ENCODE measurements at places on chromosomes 13 and 19. TPM values are rescaled to one million over a fixed set of nuclear protein-coding genes. Genes with fewer than 3 reads are reported as not detected.
A peak's percentile ranks its signal among the peaks of the same experiment; 100 is the strongest.

GRCh38 chr19:51668216-51668615 is 21.6 kb upstream of the SIGLEC14 start:
- no peak for DNase-seq

- DNase-seq, result no peak
Observed at GRCh38 chr13:40217675-40218074, 448.8 kb downstream of the FOXO1 start.

DNA sequence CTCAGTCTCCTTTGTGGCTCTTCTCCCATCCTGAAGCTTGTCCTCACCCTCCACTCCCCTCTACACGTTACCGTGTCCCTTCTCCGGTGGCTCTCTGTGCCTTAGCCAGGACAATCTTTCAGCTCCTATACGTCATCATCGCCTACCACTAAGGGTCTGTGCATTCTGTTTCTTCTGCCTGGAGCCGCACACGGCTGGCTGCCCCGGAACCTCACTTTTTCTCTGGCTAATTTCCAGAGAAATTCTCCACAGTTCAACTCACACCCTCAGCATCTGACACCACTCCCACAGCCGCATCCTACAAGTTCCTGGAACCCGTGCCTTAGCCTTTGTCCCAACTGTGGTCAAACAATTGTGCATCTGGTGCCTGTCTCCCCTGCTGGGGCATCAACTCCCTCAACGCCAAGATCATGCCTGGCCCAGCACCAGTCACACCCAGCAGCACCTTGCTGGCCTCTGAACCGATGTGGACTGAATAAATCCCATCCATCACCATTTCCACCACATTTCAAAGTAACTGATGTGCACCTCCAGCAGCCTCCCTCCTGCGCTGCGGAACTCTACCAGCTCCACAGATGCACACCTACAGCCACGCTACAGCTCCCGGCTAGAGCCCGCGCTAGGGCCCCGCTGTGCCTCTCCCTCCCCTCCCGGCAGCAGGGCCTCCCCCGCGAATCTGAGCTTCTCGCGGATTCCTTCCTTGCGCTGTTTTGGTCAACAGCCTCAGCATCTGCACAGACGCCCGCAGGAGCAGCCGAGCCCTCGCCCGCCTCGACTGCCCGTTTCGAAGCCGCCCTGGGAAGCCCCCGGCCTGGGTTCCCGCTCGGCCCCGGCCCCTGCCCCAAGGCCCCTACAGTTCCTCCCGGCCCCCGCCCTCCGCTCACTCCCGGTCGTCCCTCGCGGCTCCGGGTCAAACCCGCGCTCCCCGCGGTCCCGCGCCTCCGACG is 689 bp downstream of the DCUN1D2 start:
- DNase-seq, result peak; percentile 76

VAV1 gene
- total RNA-seq, result 12.7 TPM

NTF4 gene
- not detected for total RNA-seq

SPACA6 gene
- 47.7 TPM for total RNA-seq

UPK1A gene
- not detected for total RNA-seq

SIGLEC8 gene
- 0.49 TPM for total RNA-seq

GRCh38 chr13:45674908-45675307 is 27.2 kb upstream of the CBY2 start:
- DNase-seq, result no peak

DNA sequence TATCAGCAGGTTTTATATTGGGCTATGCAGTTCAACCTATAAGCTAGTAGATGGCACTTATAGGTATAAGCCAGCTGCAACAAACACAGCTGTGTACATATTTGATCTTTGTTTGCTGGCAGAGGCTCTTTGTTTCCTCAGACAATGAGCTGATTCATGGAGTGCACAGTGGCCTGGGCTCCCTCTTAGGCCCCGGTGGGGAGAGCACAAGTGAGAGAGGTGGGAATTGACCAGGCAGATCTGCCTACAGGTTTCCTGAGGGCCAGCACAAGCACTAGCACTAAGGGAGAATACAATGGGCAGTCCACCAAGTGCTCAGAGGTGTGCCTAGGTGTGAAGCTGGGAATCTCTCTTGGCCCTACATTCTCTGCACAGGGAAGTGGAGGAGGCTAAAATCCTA is 1390.7 kb downstream of the SLITRK5 start:
- no peak for DNase-seq

DNA sequence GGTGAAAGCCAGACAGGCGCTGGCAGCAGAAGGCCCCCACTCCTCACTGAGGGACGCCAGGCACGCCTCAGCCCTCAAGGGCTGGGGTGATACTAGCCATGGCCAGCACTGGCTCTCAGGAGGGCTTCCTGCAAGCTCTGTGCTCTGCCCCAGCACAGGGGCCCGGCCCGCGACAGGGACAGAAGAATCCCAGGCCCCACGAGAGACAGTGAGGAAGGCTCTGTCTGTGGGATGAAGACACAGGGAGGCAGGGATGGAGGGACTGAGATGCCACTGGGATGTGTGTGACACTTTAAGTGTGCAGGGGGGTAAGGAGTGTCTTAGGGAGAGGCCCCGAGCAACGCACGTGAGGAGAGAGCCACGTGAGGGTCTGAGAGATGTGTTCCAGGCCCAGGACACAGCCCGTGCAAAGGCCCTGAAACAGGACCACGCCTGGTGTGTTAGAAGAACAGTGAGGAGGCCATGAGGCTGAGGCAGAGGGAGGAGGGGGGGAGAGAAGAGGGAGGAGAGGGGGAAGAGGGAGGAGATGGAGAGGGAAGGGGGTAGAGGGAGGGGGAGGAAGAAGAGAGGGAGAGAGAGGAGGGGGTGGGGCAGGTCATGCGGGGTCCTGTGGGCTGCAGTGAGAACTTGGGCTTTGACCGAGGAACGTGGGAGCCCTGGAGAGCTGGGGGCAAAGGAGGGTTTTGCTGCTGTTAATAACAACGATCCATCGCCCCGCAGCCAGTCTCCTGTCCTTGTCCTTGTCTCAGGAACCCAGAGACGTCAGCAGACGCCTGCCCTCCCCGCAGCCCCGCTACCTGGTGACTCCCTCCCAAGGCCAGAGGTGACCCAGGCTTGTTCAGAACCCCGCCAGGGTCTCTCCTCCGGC is 7.2 kb downstream of the RPL36 start:
- no peak for DNase-seq

BRME1 gene
- total RNA-seq, result 3.4 TPM

ZNF547 gene
- total RNA-seq, result 4.0 TPM

DNA sequence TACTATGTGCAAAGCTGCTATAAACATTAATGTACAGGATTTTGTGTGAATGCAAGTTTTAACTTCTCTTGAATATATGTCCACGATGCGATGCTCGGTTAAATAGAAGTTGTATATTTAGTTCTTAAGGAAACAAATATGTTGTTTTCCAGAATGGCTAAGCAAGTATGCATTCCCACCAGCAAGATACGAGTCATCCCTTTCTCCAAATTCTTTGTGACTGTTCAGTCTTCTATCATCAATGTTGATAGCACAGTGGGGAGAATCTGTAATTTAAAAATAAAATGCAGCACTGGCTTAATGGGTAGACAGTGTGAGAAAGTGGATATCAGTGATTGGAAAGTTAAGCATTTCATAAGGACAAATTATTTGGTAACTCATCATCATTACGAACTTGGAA is 1340.8 kb downstream of the PCDH9 start:
- DNase-seq, result no peak

- no peak for DNase-seq
Observed at GRCh38 chr19:18789883-18790565, 1.1 kb downstream of the COMP start.

- DNase-seq, result no peak
Observed at GRCh38 chr13:112532837-112533745, 54.9 kb downstream of the TUBGCP3 start.

ANGPTL8 gene
- 15.5 TPM for total RNA-seq

- DNase-seq, result no peak
Observed at GRCh38 chr19:45050036-45050435, 11.2 kb downstream of the CLASRP start.

DNA sequence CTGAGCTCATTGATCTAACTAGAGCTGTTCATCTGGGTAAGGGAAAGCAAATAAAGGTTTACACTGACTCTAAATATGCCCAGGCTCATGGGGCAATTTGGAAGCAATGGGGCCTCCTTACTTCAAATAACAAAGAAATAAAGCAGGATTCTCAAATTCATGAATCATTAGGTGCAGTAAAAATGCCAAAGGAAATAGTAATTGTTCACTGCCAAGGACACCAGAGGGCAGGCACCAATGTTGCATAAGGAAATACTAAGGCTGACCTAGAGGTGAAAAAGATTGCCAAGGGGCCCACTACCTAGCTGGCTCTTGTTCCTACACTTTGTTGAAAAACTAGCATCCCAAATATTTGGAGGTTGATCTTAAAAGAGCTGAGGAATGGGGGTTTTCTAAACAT is 1686.7 kb upstream of the MIR17HG start:
- no peak for DNase-seq

- DNase-seq, result no peak
Observed at GRCh38 chr19:45151821-45152503, 8.8 kb downstream of the NKPD1 start.

MEDAG gene
- total RNA-seq, result 73.2 TPM

GRCh38 chr13:26255691-26256277 is 1.9 kb downstream of the CDK8 start:
- DNase-seq, result no peak

GRCh38 chr13:30047154-30047874 is 196.9 kb upstream of the UBL3 start:
- no peak for DNase-seq

SERTM1 gene
- total RNA-seq, result 1.7 TPM

ZNF549 gene
- total RNA-seq, result 9.5 TPM

DNA sequence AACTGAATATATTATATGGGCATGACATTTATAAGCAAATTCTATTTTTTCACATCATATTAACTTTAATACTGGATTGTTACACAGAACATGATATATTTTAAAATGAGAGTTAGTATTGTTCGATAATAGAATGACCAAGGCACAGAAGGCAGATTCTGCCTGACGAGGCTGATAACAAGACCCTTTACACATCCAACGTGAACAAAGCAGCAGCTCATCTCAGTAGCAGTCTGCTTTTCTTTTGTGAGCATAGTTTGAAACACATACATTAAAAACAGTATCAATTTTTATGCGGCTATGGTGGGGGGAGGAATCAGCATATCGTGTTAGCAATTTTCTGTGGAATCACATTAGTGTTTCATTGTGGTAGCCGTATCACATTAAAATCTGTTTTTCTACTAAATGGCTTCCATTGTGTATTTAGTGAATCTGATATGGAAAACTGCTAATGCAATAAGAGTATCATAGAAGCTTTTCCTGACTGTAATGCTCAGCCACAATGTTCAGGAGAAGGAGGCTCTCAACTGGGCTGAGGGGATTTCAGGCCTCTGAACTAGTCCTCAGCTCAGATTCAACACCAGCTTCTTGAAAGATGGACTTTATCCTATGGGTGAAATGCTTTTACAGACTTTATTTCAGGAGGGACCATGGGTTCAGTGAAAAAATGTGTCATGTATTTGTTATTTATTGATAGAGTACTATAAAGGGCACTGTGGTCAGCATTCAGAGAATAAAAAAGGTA is 4.0 kb downstream of the SMAD9 start:
- no peak for DNase-seq

- DNase-seq, result no peak
Observed at GRCh38 chr13:64723724-64724123, 2506.4 kb downstream of the PCDH9 start.

DNA sequence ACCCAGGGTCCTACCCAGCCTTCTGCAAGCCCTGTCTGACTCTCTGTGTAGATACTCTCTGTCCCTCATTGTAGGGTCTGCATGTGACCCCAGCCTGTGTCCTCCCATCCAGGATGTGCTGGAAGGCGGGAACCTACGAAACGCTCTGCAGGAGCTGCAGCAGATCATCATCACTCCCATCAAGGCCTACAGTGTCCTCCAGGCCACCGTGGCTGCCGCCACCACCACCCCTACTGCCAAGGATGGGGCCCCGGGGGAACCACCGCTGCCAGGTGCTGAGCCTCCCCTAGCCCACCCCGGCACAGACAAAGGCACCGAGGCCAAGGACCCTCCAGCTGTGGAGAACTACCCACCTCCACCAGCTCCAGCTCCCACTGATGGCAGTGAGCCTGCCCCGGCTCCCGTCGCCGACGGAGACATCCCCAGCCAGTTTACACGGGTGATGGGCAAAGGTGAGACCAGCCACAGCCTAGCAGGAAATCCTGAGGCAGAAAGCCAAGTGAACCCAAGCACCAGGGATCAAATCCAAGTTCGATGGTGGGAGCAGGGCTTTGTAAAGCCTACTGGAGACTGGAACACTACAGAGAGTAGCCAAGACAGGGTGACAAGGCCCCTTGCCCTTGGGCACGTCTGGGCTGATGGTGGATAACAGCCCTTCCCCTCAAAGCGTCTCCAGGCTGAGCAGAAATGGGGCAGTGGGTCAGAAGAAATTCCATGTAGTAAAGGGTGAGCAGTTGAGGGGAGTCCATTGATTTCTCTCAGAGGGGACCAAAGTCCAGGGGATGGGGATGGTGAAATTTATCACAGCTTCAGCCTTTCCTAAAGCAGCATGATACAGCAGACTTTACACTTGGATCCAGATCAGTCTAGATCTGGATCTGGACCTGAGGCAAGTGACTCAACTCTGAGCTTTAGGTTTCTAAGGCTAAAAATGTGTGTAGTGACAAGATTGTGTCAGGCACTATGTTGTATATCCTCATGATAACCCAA is 13.2 kb downstream of the PAF1 start:
- no peak for DNase-seq

- no peak for DNase-seq
Observed at GRCh38 chr13:43687038-43687437, 99.7 kb downstream of the ENOX1 start.

ZNF44 gene
- total RNA-seq, result 17.5 TPM

ZNF136 gene
- total RNA-seq, result 15.8 TPM
